ENCODE measurements at places on chromosomes 2 and 18.

DNA sequence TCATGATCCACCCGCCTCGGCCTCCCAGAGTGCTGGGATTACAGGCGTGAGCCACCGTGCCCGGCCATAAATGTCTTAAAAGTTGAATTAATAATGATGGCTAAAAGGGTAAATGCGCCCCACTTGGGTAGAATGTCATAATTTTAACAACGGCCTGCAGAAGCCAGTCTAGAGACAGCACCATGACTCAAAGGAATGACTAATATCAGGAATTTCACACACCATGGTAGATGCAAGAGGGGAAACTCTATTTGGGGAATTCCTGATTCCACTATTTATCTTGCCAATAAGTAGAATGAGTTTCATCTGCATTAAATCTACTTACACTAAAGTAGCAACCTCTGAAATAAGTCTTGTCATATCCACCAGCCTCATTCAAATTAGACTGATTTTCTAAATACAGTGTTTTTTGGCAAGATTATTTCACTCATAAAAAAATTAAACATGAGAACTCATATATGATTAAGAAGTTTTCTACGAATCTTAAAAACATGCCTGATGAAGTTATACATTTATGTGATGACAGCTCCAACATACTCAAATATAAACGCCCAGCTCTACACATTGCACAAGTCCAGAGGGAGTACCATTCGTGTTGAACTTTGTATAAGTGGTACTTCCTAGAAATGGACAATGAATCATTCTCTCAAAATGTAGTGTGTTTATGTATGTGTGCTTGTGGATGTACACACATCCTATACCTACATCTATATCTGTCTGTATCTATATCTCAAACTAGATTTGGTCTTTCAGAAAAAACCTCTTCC, 309.7 kb downstream of the IRS1 start:
- DNase-seq, result no peak

DNA sequence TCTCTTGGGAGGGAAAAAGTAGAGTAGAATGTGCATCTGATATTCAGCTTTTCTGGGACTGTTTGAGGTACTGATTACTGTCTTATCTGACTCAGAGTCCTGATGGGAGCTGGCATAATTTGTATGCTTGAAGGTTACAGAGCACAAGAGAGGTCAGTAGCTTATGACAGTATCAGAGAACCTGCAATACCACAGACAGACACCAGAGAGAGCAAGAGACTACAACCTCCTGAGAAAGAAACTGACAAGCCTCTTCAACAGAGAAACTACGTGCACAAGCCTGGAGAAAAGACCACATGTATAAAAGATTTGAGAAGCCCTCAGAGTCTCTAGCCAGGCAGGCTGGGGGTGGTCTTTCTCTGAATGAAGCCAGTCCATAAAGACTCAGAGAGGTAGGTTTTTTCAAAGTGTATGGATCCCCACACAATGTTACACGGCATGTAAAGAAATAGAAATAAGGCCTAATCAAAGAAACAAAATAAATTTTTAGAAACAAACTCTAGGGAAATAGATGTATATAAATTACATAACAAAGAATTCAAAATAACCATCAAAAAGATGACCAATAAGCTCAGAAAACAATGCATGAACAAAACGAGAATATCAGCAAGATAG, 568.3 kb downstream of the LRRTM4 start:
- DNase-seq, result peak; percentile 45

DNA sequence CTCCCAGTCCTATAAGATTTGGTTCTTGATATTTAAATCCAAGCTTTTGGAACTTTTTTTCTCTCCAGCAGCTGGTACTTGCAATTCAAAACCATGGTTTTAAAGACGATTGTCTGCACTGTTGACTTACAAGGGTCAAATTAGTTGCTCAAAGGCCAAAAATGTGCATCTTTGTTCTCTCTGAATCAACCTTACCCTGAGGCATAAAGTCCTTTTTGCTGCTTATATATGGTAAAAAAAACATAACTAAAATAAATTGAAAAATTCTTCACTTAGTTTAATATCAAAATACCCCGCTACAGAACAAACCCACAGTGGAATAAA, 592.7 kb downstream of the XIRP2 start:
- no peak for DNase-seq

DNA sequence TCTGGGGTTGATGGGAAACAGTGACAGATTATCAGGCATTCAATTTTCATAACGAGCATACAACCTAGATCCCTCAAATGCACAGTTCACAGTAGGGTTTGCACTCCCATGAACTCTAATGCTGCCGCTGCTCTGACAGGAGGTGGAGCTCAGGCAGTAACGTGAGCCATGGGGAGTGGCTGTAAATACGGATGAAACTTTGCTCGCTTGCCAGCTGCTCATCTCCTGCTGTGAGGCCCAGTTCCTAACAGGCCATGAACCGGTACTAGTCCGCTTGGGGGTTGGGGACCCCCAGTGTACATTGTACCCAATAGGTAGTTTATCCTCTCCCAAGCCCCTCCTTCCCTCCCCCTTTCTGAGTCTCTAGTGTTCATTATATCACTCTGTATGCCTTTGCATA, 94.6 kb downstream of the PTH2R start:
- no peak for DNase-seq

- no peak for DNase-seq
Observed at GRCh38 chr2:242056026-242056425, 186.5 kb downstream of the RTP5 start.

DNA sequence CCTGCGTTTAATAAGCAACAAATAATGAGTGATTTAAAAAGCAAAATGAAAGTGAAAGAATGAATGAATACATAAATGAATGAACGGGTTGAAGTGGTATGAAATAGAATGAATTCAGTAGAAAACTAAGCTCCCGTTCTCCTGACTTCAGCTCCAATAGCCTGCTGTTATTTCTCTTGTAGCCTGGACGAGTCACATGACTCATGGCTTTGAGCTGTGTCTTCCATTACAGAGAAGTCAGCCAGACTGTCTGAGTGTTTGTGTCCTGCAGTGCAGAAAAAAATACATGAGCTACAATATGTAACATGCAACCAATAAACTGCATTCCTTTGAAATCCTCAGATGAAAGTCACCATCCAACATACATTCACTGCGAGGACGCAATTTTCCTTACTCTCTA, 21.2 kb downstream of the SCG2 start:
- no peak for DNase-seq

DNA sequence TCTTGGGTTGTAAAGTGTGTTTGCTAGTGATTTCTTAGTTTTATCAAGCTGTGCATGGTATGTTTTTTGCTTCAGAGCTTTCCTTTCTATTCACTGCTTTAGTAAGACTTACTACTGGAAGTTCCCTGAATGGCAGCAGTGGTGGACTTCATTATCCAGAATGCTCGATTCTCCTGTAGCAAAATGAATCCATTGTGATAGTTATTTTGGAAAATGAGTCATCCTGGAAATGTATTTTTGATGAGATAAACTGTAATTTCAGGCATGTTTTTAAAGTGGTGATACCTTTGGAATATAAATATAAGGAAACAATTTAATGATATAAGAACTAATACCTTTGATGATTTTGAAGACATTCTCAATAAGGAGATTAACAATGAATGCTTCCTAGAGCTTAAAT, 387.1 kb downstream of the PTPRM start:
- no peak for DNase-seq

DNA sequence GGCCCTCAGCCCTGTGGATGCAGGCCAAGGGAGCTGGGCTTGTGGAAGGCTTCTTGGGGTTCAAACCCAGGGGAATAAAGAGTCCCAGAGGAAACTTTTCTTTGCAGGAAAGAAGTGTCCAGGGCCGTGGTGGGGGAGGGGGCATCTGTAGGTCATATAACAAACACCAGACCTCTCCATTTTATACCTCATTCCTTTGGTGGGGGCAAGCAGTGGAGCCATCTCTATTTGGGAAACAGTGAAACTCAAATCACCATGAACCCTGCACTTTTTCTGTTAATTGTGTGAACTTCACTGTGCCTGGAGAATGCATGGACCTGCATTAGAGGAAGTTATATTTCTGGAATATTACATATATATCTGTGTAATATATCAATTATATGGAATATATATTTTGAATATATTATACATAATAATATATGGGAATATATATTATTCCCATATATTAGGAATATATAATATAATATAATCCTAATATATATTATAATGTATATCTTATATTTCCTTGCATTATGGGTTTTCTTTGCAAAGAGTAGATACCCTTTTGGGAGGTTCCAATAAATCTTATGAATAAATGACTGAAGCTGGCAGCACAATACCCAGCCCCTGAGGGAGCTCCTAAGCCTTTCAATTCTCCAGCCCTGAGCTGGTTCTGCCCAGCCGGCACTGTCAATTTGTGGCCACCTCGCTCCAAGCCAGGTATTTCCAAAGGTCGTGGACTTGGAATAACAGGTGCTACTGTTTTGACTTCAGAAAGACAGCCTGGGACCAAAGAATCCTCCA, 97.7 kb upstream of the PKDCC start:
- DNase-seq, result no peak

DNA sequence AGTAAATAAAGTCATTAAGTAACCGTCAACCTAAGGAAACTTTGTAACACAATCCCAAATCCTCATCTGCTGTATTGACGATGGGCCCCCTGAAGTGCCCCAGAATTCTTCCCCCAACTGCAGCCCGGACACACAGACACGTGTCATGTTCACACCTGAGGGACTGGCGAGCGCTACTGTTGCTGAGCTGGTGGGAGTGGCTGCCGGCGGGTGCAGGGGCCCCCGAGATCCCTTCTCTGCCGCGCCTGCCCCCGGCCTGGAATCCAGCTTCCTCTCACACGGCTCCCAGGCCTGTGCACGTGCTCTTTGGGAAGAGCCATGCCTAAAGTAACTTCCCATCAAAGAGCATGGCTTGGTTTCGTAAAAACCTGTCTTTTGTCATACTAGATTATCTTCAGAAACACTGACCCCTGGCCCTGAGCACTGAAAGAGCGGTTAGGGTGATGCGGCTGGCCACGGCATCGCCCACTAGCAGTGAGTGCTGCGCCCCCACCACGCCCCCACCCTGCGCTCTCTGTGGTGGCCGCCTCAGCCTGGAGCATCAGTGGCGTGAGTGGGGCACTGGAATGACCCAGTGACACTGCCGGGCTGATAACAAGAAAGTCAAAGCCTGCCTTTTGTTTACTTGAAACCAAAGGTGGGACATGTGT, 56.0 kb downstream of the ADI1 start:
- no peak for DNase-seq

- DNase-seq, result no peak
Observed at GRCh38 chr2:143347901-143348414, 218.7 kb downstream of the ARHGAP15 start.

GRCh38 chr2:230981704-230982103, 14.2 kb upstream of the SPATA3 start:
- DNase-seq, result no peak

- peak; percentile 66 for DNase-seq
Observed at GRCh38 chr2:237072067-237072931, 13.4 kb upstream of the COPS8 start.

DNA sequence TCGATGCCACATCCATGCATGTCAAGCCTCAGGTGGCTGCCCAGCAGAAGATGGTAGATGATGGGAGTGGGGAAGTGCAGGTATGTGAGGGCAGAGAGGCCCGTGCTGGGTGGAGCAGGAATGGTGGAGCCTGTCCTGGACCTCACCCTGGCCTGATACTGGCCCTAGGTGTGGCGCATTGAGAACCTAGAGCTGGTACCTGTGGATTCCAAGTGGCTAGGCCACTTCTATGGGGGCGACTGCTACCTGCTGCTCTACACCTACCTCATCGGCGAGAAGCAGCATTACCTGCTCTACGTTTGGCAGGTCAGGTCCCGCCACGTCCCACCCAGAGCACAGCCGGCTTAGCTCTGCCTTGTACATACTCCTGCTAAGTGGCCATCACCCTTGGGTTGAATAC, 13.0 kb downstream of the VIL1 start:
- no peak for DNase-seq

DNA sequence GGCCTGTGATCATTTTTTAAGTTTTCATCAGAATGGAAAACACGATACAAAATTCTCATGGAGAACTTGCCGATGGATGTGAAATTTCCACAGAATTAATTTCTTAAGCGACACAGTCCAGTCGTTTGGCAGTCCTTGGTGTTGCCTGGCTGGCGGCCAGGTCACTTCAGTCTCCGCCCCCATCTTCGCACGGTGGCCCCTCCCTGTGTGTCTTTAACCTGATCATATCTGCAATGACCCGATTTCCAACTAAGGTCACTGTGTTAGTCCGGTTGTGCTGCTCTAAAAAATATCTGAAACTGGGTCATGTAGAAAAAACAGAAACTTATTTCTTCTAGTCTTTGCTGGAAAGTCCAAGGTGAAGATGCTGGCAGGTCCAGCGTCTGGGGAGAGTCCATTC, 44.5 kb upstream of the COPS8 start:
- DNase-seq, result no peak

DNA sequence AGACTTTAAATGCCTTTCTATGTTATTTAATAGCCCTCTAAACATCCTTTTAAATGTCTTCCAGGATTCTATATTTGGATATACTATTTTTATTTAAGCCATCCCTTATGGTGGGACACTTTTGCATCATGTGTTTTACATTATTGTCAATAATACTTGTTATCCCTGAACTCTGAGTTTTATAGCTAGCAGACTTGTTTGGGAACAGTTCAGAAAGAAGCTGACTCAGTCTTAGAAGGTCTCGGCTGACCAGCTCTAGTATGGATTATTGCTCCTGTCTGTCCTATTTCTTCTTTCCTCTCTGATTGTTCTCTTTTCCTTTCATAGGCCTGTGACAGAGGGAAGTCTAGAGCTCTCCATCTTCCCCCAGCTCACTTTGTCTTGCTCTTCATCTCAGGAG, 77.3 kb upstream of the CXCR4 start:
- no peak for DNase-seq

DNA sequence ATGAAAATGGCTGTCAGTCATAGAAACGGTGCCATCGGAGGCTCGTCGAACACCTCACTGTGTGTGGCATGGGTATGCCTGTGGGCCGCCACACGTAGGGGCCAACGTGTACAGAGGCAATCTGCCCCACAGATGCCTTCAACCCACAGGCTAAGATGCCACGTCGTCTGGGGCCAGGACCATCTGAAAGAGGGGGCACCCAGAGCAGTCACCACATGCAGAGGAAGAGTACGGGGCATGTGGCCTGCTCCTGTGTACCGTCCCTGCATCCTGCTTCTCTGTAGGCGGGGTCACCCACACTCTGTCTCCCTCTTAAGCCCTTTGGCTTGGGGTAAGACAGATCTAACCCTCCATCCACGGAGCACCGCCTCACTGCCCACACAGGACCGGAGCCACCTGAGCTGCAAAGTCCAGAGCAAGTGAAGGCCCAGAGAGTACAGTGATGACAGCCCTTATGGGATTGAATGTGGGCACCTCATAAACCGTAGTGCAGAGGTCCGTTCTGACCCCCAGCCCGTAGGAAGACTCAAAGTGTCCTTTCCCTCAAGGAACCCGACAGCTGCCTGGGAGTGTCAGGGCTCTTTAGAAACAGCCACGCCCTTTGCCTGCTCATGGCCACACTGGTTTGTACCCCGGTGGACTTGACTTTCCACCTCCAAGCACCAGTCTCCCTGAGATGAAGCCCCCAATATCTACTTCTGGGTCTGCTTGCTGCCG, 66.2 kb downstream of the TWIST2 start:
- DNase-seq, result no peak

GRCh38 chr2:37190290-37190689, 1.8 kb upstream of the SULT6B1 start:
- no peak for DNase-seq

GRCh38 chr2:112542984-112543661, 858 bp downstream of the POLR1B start:
- peak; percentile 16 for DNase-seq

GRCh38 chr2:214035091-214035852, 375.6 kb upstream of the VWC2L start:
- no peak for DNase-seq
